ENCODE measurements at places on chromosomes 3 and 15.

GRCh38 chr3:179148616-179149405, 654 bp downstream of the PIK3CA start:
- peak; percentile 67 for DNase-seq

DNA sequence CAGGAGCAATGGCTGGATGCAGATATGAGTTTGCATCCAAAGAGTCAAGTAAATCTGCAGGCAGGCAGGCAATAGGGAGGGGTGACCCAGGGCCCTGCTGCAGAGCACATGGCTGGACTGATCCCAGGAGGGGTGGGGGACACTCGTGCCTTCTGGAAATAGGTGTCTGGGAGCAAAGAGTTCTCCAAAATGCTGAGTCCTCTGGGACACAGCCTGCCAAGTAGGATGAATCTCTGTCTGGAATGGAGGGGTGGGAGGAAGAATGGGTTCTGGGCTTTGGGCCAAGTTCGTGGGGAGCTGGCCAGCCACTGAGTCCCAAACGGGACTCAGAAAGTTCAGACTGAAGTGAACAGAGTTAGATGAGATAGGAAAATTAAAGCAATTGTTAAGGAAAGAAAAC, 214.5 kb downstream of the MTHFS start:
- DNase-seq: no peak

DNA sequence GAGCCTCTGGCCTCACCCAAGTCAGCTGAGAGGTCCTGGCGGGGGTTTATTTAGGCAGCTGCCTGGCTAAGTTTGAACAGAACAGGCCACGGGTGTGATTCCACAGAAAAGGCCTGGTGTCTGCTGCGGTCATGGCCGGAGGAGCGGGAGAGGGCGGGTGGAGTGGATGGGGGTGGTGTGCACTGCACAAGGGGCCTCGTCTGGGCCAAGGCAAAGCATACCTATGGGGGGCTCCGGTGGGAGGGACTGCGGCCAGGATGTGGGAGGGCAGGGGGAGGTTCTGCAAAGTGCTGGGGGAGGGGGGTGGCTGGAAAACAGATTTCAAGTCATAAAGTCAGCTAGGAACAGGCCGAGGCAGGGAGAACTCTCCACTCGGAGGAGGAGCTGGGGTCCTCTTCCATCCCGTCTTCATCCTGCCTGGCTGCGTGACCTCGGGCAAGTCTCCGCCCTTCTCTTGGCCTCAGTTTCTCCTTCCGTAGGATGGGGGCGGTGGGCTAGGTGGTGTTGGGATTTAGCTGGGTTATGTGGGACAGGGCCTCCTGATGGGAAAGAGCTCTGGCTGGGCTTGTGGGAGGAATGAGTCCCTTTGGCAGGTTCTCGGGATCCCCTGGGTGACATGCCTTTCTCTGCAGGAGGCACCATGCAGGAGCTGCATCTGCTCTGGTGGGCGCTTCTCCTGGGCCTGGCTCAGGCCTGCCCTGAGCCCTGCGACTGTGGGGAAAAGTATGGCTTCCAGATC, 878 bp downstream of the ISLR start:
- DNase-seq: no peak

DNA sequence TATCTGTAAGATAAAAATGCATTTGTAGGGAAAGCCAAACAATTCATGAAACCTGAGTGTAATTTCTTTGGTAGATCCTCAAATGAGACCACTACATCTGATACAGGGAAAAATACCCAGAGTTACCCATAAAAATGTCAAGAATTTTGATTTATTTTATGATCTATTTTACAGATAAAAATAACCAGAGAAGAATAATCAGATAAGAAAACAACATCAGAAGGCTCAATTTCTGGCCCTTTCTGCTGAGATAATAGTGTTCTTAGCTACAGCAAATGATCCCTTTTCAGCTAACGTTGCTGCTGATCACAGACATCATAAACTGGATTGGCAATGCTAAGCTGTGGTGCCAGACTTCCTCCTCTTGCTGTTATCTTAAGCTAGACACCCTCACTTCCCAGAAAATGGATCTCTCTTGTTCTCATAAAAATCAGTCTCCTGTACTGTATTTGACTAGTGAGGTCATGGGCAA, 21.3 kb upstream of the TMEM108 start:
- no peak for DNase-seq

DNA sequence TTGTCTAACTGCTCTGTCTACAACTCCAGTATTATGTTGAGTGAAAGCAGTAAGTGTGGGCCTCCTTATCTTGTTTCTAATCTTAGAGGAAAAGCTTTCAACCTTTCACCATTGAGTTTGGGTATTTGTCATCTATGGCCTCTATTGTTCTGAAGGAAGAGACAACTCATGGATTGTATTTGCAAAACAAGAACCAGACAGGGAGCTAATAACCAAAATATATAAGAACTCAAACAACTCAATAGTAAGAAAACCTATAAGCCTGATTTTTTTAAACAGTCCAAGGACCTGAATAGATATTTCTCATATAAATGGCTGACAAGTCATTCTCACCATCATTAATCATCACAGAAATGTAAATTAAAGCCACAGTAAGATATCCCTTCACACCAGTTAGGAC, 113.0 kb downstream of the TAFA4 start:
- DNase-seq: no peak

- no peak for DNase-seq
These were observed 712 bp downstream of the RTF1 start for GRCh38 chr15:41417418-41418195.

GRCh38 chr15:80455051-80455648, 51.0 kb downstream of the ARNT2 start:
- no peak for DNase-seq

DNA sequence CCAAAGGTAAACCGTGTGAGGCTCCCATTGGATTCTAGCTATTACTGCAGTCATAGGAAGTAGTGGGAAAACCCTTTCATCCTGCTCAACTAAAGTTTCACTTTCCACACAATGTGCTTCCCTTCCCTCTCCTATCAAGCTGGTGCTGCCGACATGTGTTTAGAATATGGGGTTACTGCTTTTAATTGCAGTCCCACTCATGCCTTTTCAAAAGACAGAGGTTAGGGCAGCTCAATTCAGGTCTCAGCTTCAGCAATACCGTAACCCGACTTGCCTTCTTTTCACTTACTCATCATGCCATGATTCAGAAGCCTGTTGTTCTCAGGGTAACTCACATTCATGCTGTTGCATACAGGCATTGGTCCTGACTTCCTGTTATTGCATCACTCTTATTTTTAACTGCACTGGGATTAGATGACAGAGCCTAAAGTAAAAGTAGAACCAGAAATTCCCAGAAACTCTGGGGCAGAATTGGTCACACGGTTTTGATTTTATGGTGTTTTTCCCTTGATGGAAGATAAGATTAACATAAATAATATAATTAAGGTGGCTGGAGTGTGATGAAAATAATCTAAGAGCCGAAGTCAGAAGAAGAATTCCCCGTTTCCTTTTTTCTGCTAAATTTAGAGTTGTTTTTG, 45.7 kb downstream of the C2CD4B start:
- DNase-seq: peak; percentile 22

DNA sequence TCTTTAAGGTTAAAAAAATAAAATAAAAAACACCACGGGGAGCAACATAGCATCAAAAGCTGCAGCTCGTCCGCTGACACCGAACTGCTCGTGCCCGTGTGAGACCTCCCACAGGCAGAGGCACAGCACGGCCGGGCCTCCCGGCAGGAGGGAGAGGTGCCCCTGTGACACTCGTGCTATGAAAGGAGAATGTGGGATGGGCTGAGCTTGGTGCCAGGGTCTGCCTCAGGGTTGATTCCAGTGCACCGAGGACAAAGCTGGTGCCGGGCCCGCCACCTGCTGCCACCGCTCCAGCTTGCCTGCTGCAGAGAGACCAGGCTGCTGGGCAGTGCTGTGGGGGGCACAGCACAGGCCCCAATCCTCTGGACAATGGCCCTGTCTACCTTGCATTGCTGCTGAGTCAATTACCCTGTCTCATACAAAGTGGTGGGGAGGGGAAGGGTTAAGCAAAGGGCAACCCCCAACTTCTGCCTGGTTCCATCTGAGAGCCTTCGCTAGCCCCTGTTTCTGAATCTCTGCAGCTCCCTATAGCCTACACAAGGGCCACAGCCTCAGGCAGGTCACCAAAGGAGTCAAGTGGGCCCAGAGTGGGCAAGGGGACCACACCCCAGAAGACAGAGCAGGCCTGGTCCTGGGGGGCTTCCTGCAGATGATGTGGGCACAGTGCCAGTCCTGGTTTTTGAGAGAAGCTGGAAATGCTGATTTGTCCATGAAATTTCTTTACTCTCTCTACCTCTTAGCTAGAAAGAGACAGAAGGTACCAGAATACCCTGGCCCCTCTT, 74.0 kb upstream of the SNRPA1 start:
- no peak for DNase-seq

GRCh38 chr3:59595830-59596229, 546.0 kb upstream of the CFAP20DC start:
- no peak for DNase-seq

GRCh38 chr15:32669896-32670611, 28.5 kb downstream of the SCG5 start:
- no peak for DNase-seq

DNA sequence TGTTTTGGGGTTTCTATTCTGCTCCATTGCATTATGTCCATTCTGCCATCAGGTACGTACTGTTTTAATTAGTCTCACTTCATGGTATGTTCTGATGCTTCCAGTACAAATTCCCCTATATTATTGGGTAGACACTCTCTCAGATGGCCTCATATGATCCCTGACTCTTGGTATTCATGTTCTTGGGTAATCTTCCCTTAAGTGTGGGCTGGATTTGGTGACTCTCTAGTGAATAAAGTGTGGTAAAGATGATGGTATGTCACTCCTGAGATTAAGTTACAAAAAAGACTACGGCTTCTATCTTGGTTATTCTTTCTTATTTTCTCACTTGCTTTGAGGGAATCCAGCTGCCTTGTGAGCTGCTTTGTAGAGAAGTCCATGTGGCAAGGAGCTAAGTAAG, 89.6 kb upstream of the TBC1D5 start:
- DNase-seq: no peak

DNA sequence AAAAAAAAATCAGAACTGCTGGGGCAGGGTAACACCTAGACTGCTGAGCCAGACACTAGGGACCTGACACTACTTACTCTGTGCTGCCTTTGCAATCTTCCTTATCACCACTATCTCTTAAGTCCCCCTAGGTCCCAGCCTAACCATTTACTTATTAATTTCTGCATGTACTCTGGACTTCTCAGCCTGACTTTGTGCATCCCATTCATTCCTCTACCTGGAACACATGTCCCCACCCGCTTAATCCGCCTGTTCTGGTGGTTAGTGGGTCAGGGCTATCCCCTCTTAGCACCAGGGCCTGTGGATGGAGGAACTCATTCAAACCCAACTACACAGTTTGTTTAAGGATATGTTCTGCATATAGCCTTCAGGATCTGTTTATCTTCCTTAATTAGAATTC, 5.0 kb upstream of the CACNA1D start:
- DNase-seq: no peak

- DNase-seq: no peak
These were observed 254.4 kb downstream of the OPA1 start for GRCh38 chr3:193847402-193847801.

- no peak for DNase-seq
These were observed 5.7 kb downstream of the IFRD2 start for GRCh38 chr3:50286322-50287227.

DNA sequence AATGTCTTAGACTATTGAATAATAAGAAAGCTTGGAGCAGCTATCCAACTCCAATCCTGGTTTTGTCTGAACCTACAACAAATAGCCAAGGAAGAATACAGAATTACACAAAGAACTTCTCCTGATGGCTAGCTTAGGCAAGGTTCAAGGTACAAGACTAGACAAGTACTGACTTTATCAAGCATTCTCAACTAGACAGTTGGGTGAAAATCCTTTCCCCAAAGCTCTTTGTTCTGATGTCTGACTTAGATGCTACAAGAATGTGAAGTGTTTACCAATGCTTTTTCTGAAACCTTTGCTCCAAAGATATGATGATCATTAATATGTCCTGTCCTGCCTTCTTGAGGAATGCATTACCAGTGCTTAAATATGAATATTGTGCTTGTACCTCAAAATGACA, 113.8 kb downstream of the ANXA2 start:
- DNase-seq: no peak

DNA sequence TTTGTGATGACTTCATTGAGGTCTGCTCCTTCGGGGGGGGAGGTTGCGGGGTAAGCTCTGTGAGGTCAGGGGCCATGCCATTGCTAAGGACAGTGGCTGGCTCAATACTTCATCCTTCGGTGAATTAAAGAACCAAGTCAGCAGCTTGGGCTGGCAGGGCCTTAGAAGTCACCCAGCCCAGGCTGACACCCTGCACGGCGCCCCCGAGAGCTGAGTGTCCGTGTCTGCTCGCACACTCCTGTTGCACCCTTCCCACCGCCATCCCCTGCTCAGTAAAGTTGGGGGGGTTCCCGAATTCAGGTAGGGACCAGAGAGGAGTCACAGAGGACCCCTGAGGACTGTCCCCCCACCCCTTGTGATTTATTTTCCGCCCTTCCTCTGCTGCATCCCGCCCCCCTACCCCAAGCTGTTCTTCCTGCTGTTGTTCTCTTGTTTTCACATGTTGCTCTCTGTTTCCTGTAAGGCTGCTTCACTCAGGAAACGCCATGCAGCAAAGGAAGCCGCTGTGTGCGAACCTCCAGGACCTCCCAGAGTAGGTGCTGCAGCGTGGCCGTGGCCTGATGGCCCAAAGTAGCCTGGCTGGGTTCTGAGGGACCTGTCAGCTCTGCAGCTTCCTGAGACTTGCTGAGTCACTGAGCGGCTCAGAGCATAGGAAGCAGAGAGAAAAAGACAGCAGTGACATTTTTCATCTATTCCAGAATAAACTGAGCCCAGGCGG, 14.4 kb downstream of the EFCC1 start:
- DNase-seq: peak; percentile 44

DNA sequence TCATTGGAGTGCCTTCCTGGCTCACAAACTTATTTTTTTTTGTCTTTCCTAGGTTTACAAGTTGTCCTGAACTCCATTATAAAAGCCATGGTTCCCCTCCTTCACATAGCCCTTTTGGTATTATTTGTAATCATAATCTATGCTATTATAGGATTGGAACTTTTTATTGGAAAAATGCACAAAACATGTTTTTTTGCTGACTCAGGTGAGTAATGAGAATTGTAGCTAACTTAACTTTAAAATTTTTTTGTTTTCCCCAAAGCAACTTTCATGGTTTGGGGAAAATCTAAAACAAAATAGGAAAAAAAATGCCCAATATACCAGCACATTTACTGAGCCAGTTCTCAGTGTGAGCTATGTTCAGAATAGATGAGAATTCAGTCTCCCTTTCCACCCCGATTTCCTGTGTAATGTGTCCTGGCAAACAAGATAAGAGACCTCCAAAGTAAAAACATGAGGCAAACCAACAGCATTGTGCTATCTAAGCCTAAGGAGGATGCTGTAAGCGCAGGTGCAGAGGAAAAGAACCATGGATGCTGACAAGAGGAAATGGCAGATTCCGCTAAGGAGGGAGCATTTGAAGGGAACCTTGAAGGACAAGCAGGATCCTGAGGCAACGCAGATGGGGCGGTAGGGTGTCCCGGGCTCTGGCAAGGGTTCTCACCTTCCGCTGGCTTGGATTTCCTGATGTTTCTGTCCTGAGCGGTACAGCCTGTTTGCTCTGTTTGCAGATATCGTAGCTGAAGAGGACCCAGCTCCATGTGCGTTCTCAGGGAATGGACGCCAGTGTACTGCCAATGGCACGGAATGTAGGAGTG, 171.4 kb downstream of the CACNA1D start:
- no peak for DNase-seq

GRCh38 chr15:40470423-40471104, at the start of gene CHST14:
TSS of gene CHST14 (plus strand) at chr15:40470984. CDS start at chr15:40471214, 230 bp downstream.
- peak; percentile 58 for DNase-seq

GRCh38 chr3:197584733-197585132, 29.0 kb upstream of the BDH1 start:
- DNase-seq: no peak

Data from activated naive CD4-positive, alpha-beta T cell treated with Interleukin-2 at 50 U/mL for 16 hours (primary cell).